ENCODE measurements at places on chromosomes 11 and 22. TPM values are rescaled to one million over a fixed set of nuclear protein-coding genes. Genes with fewer than 3 reads are reported as not detected.

The NCR3LG1 gene
- 5.2 TPM for total RNA-seq

The MEI1 gene
- 1.3 TPM for total RNA-seq

The RRAS2 gene
- total RNA-seq, result 178 TPM

The APOA1 gene
- not detected for total RNA-seq

The PGR gene
- total RNA-seq, result under 0.01 TPM

The KCNQ1OT1 gene
- total RNA-seq, result 0.65 TPM

The SLC22A8 gene
- not detected for total RNA-seq

The CRYBA4 gene
- not detected for total RNA-seq

The USP2 gene
- 0.32 TPM for total RNA-seq

The MMP8 gene
- total RNA-seq, result not detected

The C11orf42 gene
- not detected for total RNA-seq

The FXYD2 gene
- 0.65 TPM for total RNA-seq

The GPHA2 gene
- not detected for total RNA-seq

The ANGPTL5 gene
- total RNA-seq, result not detected

The ACTN3 gene
- total RNA-seq, result under 0.01 TPM

The MMP27 gene
- not detected for total RNA-seq

The RTCB gene
- total RNA-seq, result 193 TPM

The SAA1 gene
- total RNA-seq, result not detected

The RBMXL2 gene
- total RNA-seq, result not detected

The C11orf68 gene
- total RNA-seq, result 15.7 TPM

The OR52I2 gene
- not detected for total RNA-seq

The CNTF gene
- 1.8 TPM for total RNA-seq

The MS4A15 gene
- not detected for total RNA-seq

The GLYATL1 gene
- not detected for total RNA-seq

Measured in epithelial cell of umbilical artery (primary cell).